ENCODE measurements at places on chromosomes 1 and 21.

GRCh38 chr1:237913345-237913744 is 22.6 kb upstream of the ZP4 start:
- DNase-seq = no peak

- no peak for DNase-seq
Observed at GRCh38 chr1:165852871-165853270, 25.5 kb downstream of the UCK2 start.

DNA sequence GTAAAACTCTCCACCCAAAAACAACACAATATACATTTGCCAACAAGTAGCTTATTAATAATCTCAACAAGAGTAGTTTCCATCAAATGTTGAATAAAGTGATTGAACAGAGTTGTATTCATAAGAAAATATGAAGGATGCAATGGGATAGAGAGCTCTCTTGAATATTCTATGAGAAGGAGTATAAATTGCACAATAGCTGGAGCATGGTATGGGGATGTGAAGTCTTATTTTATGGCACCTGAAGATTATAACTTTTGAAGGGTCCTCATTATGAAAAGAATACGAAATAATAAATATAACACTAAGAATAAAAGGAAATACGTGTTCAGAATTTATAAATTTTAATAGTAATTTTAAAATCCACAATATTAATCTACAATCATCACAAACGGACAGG is 1415.1 kb downstream of the KCNT2 start:
- no peak for DNase-seq

- no peak for DNase-seq
Observed at GRCh38 chr1:6519491-6519934, 28.0 kb upstream of the PLEKHG5 start.

GRCh38 chr1:167482184-167482583 is 36.1 kb downstream of the CD247 start:
- no peak for DNase-seq

GRCh38 chr1:50279622-50280330 is 143.5 kb downstream of the DMRTA2 start:
- no peak for DNase-seq

DNA sequence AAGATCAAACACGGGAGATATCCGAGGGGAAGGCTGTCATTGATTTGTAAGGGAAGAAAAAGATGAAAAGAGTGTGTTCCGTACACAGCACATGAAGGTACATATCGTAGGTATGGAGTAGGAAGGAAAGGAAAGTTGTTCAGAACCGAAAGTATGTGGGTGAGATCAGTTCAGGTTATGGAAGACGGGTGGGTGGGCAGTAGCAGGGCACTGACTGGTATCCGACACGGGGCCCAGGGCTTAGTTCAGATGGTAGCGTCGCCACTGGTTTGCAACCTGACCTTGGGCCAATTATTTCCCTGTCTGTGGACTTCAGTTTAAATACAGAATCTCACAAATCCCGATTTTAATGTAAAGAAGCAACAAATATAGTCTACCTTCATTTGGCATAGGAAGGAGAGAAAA is 27.8 kb upstream of the A3GALT2 start:
- no peak for DNase-seq

DNA sequence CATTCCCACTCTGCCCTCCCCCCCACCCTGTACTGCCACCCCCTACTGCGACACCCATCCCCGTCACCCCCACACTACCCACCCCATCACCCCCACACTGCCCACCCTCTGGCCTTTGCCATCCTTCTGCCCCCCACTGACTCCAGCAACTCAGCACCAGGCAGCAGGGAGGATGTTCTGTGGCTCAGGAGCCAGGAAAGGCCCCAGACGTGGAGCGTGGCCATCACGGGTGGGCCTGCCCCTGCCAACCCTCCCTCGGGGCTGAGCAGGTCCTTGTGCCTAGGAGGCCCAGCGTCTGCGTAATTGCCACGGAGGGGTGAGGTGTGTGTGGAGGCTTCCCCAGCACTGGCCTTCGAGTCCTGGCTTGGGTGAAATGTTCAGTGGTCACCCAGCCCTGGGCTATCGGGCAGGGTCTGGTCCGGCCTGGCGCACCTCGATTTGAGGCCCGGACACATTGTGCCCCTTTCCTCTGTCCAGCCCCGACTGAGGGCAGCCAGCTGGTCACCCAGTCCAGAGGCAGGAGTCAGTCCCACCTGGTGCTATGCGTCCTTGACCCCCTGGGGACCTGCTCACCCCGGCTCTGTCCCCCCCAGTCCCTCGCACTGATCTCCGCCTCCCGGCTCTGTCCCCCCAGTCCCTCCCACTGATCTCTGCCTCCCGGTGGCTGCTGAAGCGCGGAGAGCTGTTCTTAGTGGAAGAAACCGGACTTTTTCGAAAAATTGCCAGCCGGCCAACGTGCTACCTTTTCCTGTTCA is 23.0 kb downstream of the ARHGEF16 start:
- no peak for DNase-seq

DNA sequence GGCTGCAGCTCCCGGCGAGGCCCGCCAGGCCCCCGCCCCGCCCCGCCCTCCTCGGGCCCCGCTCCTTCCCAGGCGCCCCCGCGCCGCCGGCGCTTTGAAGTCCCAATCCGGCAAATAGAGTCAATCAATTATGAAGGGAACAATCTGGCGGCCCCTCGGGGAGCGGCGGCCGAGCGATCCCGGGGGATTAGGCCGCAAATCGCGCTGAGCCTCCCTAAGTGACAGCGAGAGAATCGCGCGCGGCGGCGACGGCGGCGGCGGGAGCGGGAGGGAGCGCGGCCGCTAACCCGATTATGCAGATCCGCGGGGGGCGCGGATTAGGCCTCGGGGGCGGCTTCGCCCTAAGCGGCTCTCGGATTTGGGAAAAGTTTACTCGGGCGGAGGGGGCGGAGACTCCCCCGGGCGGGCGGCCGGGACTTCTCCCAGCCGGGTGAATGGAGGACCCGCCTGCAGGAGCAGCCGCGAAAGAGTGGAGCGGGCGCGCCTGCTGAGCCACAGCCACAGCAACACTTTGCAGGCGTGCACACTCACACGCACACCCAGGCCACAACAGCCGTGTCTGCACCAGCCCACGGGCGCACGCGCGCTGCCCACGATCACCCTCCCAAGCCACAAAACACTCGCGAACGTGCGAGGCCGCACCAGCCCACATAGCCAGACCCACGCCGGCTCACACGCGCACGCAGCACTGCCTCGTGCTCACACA is 23.0 kb upstream of the DMBX1 start:
- DNase-seq = no peak

DNA sequence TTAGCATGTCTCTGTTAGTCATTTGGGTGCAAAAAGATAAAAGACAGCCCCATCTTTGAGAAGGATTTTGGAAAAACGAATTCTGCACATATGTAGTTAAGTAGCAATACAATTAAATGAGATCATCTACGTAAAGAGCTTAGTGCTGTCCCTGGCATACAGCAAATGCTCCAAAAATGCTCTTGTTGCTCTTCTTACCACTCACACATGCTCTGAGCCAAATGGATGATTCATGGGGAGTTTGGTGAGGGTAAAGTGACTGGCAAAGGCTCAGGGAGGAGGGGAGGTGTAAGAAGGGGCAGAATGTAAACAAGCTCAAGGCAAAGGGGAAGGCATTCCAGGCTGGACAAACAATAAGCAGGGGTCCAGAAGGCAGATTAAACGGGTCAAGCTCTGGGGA is 191.9 kb downstream of the AK5 start:
- no peak for DNase-seq

DNA sequence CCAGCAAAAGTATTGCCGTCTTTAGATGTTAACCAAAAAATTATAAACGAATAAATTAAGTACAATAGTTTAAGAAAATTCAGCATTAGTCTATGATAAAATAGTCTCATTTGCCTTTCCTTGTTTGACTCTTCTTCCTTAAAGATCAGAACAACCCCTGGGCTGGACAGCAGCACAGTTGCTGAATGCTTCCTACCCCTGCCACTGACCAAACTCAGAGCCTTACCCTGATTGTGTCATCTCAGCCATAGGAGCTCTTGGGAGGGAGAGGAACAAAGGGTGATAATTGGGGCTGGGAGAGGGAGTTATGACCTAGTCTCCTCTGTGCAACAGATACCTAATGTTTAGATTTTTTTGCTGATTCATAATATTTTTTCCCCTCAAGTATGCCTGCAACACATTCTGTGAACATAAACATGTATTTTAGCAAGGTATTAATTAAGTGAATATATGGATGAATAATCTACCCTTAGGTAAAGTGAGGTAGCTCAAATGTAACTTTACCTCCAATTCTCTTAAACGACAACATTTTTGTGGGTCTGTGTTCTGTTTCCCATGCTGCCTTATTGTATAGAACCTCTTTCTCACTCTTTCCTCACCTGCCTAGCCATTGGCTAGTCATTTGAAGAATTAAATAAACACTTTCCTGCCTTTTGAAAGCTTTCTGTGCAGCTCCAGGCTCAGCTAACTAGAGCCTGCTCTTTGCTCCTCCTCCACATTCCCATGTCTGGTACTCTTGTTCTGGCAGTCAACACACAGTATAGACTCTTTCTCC is 46.1 kb downstream of the FGGY start:
- DNase-seq = no peak

GRCh38 chr1:58779801-58780382 is 4.0 kb downstream of the JUN start:
- no peak for DNase-seq

- peak; percentile 40 for DNase-seq
Observed at GRCh38 chr1:87151500-87152421, 176.9 kb upstream of the LMO4 start.

DNA sequence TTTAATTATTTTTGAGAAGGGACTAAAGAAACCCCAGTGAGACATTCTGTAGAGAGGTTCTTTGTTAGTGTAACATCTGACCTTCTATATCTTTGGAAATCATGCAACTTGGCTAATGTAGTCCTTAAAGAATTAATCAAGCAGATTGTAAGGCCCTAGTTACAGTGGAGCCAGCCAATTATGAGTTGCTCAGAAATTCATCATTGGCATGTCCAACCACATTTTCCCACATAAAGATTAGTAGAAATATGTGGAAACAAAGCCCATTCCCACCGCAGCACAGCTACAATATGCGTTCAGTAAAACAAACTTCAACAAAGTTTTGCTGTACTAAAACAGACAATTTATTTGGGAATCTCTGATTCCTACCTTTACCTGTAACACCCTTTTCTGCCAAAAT is 27.8 kb downstream of the WNT2B start:
- no peak for DNase-seq

- no peak for DNase-seq
Observed at GRCh38 chr1:103025858-103026409, 82.4 kb downstream of the COL11A1 start.

DNA sequence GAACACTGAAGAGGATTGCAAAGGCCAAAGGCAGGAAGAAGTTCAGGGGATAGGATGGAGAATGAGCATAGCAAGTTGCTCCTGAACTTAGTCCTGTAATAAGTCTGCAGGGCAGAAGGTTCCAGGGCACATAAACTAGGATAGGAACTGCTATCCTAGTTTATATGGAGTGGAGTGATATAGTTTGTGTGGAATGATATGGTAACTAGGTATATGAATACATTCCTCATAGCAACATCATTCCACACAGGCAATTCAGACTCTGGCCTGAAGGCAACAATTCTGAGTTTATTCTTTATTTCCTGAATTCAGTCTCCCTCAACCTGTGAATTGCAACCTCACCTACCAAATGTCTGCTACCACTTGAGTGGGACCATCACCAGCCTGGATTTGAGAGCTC is 154.9 kb upstream of the GREM2 start:
- DNase-seq = no peak

GRCh38 chr1:180358649-180359048 is 128.6 kb downstream of the LHX4 start:
- no peak for DNase-seq

- no peak for DNase-seq
Observed at GRCh38 chr1:78236716-78237115, 190.9 kb downstream of the GIPC2 start.

GRCh38 chr1:200296091-200296661 is 113.7 kb downstream of the ZNF281 start:
- no peak for DNase-seq

- no peak for DNase-seq
Observed at GRCh38 chr1:5311634-5312292, 657.4 kb downstream of the AJAP1 start.

DNA sequence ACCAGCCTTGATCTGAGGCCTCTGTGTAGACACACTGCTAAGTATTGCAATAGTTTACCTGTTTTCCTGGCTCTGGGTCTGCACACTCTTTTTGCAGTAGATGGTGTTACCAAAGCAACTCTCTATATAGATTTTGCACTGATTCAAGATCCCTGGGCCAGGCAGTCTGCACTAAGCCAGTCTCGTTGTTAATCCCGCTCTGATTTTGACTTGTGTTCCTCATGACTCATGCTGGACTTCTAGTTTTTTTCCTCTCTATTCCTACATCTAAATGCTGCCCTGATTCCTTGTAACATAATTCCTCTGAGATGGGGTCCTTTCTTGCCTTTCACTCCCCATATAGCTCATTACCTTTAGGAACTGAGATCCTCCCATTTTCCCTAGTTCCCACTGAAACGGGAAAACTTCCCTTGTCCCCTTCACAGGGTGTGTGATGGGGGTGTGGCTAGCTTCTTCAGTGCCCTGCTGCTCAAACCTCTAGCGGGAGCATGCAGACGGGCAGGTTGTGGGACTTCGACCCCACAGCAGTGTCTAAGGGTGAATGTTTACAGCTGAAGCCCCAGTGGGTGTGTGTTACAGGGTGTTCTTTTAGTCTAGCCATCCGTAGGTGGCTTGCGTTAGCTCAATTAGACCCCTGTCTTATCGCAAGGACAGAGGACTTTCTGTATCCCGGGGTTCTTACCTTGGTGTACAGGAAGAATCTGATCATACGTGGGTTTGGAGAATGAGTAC is 106.5 kb upstream of the RAB3GAP2 start:
- DNase-seq = no peak

DNA sequence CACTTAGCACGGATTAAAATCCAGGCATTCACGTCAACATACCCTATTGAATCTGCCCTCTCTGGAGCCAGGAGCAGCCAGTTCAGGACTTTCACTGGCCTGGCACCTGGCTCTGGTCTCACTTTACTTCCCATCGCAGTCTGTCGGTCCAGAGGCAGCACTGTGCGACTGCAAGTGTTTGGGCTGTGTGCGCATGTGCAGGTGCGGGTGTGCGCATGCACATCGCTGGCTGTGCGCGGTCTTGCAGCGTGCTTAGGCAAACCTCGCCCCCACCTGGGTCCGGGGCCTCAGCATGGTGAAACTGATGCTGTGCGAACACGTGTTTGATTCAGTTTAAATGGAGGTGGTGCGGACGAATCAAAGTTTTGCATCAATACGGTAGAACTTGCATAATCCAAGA is 38.0 kb downstream of the ATF3 start:
- DNase-seq = no peak

DNA sequence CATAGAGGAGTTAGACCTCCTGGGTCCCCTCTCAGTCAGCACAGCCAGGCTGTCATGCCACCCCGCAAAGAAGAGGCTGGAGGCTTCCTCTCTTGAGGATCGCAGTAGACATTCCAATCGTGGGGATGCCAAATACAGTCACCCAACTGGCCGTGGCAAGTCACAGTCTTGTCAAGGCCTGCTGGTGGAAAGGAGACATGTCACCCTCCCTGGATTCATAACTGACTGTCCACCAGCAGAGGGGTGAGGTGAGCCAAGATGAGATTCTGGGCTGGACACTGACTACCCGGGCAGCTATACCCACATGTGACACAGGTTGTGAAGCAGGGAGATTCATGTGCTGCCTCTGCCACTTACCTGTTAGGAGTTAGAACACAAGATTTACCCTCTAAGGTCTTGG is 123.5 kb upstream of the NGF start:
- DNase-seq = no peak

GRCh38 chr1:43288785-43289706 is 3.7 kb upstream of the C1orf210 start:
- DNase-seq = no peak
